Left cardiac atrium (tissue), 4 donors: ENCODE measurements at places on chromosomes 4 and X. TPM values are rescaled to one million over a fixed set of nuclear protein-coding genes. Genes with fewer than 3 reads are reported as not detected.

Gene GUCY1B1
- total RNA-seq = 14.4 TPM

Gene UGT2B15
- not detected for total RNA-seq

Gene UGT2B11
- not detected for total RNA-seq

Gene ADH6
- not detected for total RNA-seq

Gene NR3C2
- 18.4 TPM for total RNA-seq

Gene PABPC1L2B
- not detected for total RNA-seq

Gene HSFX1
- total RNA-seq = 2.3 TPM
